Activated CD4-positive, alpha-beta T cell treated with anti-CD3 and anti-CD28 coated beads, Interleukin-2, amount 50 U/mL, for 4 hours (primary cell): ENCODE measurements at places on chromosomes 13 and 19.

GRCh38 chr19:38838208-38838985 lies 6.8 kb upstream of the ECH1 start:
- DNase-seq: peak; percentile 60

DNA sequence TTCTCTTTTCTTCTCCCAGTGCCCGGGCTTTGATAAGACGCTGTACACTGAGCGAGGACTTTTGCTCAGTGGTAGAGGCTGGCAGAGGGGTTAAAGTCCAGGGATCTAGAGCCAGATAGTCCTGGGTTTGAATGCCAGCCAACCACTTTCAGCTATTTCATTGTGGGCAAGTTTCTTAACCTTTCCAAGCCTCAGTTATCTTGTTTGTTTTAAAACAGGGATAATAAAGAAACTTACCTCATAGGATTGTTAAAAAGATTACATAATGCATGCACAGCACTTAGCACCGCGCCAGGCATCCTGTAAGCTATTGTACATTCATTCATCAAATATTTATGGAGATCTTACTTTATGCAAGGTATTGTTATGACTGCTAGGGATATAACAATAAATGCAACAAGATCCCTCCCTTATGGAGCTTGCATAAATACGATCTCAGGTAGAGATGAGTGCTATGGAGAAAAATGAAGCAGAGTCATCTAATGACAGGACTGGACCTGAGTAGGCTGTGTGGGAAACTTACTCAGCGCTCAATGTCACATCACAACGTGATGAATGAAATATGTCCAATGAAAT lies 70.8 kb downstream of the LNX2 start:
- no peak for DNase-seq

DNA sequence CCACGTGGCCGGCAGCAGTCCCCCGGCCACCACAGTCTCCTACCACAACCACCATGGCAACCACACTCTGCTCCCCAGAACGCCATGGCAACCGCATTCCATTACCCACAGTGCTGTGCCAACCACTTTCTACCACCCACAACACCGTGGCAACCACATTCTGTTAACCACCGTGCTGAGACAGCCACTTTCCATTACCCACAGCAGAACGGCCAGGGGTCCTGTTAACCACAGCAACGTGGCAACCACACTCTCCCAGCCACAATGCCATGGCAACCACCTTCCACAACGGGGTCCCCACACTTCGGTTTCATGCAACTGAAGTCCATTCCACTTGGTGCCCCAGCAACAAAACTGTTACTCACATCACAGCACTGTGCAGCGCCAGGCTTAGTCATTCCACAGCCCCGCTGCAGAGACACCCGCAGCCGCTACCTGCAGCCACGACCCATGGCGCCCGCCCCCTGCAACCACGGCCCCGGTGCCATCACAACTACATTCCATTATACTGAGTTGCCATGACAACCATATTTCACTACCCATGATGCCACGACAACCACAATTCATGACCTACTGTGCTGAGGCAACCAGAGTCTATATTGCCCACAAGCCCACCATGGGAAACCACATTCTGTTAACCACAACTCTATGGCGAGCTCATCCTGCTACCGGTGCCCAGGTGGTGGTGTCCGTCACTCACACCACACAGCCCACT lies 10.0 kb downstream of the DPF1 start:
- DNase-seq: peak; percentile 45

DNA sequence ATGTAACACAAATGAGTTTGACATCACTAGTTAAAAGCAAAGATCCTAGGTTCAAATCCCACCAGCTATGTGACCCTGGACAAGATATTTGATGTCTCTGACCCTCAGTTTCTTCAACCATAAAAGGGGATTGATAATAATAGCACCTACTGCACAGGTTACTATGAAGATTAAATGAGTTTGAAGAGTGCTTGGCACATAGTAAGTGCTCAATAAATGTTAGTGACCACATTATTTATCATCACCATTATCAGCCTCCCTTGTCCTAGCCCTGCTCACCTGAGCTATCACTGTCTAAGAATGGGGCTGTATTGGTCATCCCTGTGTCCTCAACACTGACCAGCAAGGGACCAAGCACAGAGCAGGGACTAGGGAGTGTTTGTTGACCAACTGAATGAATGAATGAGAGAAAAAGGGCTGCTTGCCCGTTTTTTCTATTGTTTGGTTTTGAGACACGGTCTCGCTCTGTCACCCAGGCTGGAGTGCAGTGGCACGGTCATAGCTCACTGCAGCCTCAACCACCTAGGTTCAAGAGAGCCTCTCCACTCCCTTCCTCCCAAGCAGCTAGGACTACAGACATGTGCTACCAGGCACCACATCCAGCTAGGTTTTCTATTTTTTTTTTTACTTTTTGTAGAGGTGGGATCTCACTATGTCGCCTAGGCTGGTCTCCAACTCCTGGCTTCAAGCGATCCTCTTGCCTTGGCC lies 26.6 kb upstream of the DACT3 start:
- no peak for DNase-seq

DNA sequence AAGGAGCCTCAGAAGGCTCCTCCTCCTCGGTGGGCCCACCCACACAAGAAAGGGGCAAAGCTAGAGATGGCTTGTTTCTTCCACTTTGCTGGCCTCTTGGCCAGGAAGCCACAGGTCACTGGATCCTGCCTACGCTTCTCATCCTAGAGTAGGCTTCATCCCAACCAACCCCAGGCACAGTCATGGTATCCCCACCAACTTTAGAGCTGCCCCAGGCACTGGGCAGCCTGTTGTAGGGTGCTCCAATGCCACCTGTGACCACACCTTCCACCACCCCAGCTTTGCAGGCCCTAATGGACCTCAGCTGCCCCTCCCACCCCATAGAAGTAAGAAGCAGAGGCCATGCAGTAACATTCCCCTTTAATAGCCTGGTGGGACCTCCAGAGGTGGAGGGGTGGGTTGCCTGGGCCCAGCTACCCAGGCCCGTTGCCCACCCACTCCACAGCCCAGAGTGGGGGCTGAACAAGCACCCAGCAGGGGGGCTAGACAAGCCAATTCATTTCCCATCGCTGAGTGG lies 522 bp upstream of the CHMP2A start:
- DNase-seq: no peak

- DNase-seq: no peak
Measured at GRCh38 chr13:57314897-57315520, 148.0 kb downstream of the PRR20E start.

DNA sequence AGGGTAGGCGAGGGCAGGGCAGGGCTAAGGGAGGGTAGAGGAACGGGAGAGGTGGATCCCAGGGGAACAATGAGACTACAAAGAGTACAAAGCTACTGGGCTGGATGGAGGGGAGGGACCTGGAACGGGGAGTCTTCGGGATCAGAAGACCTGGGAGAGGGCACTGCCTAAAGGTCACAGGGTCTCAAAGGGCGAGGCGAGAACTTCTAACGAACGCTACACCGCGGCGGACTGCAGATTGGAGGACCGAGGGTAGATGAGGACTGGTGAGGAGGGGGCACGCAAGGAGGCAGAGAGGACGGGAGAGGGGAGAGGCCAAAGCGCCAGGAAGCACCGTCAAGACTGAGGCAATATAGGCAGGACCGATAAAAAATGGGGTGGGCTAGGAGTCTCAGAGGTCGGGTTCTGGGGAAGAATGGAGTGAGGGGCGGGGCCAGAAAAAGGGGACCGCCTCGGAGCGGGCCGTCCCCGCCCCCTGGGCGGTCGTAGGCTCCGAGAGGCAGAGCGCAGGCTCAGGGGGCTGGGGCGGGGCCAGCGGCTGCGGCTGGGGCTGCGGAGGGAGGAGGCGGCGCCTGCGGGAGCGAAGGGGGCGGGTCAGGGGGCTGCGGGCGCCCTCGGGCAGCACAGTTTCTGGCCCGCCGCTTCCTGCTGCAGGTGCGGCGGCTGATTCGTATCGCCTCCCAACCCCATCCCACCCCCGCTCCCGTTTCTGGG lies 1.3 kb upstream of the KCNC3 start:
- peak; percentile 56 for DNase-seq

DNA sequence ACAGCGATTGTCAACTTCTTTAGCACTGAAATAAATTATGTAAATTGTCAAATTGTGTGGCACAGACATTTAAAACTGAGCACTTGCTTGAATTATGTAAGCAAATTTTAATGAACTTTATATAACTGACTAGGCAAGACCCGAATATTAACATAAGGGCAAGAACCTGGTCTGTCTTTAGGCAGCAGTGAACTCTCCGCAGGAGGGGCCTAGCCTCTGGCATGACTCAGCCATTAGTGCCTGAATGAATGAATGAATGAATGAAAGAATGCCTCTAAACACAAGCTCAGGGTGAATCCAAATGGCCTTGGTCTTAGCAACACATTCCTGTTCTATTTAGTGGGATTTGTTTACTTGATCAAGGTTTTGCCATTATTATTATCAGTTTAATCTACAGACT lies 654.7 kb upstream of the ARGLU1 start:
- no peak for DNase-seq

- DNase-seq: no peak
Measured at GRCh38 chr13:111909971-111910671, 156.8 kb upstream of the SOX1 start.

DNA sequence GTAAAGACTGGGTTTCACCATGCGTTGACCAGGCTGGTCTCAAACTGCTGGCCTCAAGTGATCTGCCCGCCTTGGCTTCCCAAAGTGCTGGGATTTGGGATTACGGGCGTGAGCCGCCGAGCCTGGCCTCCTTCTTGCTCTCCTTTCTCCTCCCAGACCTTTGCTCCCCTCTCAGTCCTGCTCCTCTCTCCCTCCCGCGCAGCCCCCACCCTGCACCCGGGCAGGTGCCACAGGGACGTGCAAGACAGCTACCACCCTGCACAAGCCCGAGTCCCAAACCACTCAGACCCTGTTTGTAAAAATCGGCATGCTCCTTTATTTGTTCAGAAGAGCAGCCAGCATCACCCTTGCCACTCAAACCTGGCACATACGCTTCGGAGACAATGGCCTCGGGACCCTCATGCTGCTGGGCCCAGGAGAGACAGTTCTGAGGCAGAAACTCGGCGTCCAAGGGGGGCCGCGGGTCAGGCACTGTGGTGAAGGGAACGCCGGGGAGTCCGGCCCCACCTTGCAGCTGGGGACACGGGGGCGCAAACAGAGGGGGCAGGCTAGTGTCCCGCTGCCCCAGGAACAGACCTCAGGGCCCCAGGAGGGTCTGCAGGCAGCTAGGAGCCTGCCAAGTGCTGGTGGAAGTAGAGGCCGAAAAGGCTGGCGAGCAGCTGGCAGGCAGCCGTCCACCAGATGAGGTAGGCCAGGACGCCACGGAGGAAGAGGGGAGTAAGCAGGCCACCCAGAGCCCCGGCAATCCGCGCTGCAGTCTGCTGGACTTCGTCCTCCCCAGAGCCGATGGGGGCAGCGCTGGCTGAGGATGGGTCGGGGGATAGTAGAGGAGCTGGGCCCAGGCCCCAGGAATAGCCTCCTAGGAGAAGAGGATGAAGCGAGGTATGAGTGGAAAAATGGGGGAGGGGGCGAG lies 18.7 kb downstream of the TMEM161A start:
- DNase-seq: no peak

GRCh38 chr13:110210604-110210985 lies 96.4 kb downstream of the COL4A1 start:
- DNase-seq: no peak

DNA sequence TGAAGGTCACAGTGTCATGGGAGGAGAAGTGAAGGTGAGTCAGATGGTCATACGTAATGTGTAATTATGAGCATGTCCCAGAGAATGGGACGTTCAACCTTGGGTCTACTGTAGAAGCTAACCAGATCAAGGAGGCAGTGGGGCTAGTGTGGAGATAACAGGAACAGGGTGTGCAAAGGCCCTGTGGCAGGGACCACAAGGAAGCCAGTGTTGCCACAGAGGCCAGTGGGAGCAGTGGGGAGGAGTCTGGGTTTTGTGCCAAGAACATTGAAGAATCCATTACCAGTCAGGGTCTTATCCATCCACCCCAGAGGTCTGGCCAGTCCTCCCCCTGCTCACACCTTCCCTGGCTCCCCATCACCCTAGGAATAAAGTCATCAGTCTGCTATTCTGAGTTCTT lies 3.3 kb downstream of the MRPL4 start:
- no peak for DNase-seq

GRCh38 chr13:69461397-69461796 lies 646.2 kb upstream of the ATXN8OS start:
- no peak for DNase-seq

DNA sequence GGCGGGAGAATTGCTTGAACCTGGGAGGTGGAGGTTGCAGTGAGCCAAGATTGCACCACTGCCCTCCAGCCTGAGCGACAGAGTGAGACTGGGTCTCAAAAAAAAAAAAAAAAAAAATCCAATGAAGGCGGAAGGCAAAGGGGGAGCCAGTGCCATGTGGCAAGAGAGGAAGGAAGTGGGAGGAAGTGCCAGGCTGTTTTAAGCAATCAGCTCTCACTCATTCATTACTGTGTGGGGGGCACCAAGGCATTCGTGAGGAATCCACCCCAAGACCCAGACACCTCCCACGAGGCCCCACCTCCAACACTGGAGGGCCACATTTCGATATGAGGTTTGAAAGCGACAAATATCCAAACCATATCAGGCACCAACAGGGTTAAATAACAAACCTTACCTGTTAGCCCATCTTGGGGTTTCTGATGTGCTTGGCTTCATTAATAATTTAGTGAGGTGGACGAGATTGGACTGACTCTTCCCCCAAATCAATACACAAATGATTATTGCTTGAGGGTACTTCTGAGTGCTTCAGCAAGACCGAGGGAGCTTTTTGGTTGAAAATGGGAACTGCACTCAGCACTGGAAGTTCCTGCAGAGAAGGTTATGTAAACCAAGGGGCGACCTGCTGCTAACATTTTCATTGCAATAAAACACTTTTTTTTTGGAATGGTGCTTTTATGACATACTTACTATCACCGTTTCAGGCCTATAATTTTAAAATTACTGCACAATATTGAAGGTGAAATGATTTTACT lies 7.5 kb upstream of the LRP3 start:
- DNase-seq: no peak

DNA sequence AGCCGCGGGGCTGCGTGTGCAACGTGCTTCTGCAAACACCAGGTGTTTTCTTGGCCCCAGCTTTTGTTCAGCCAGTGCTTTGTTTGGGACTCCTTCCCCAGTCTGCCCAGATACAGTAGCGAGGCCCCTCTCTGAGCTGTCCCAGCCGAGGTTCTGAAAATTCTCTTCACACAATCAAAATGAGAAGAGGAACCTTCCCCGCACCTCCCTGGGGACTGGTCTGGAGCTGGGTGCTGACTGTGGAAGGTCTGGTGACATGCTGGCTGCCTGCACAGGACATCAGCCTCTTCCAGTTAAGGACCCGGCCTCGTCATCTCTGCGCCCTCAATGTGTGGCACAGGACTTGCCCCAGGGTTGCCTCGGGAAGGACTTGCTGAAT lies 4.2 kb downstream of the ATP4A start:
- no peak for DNase-seq
